ENCODE measurements at places on chromosomes 7 and 10. TPM values are rescaled to one million over a fixed set of nuclear protein-coding genes. Genes with fewer than 3 reads are reported as not detected.

PSD gene
- total RNA-seq, result 98.2 TPM

FOXI2 gene
- not detected for total RNA-seq

TMEM176A gene
- total RNA-seq, result 1.2 TPM

RTKN2 gene
- total RNA-seq, result 4.5 TPM

SLC26A4 gene
- total RNA-seq, result 4.1 TPM

TAX1BP1 gene
- total RNA-seq, result 76.6 TPM

MUC12 gene
- total RNA-seq, result 0.41 TPM

UTF1 gene
- total RNA-seq, result not detected

ASZ1 gene
- total RNA-seq, result not detected

FAM25G gene
- not detected for total RNA-seq

C10orf67 gene
- 0.41 TPM for total RNA-seq

DYNC1I1 gene
- total RNA-seq, result 157 TPM

SLC16A9 gene
- 8.2 TPM for total RNA-seq

UPK3B gene
- total RNA-seq, result not detected

CCDC146 gene
- 15.9 TPM for total RNA-seq

TNKS2 gene
- 92.5 TPM for total RNA-seq

AEBP1 gene
- total RNA-seq, result 4.1 TPM

PHKG1 gene
- total RNA-seq, result 3.7 TPM

LIPN gene
- total RNA-seq, result not detected

TMEM26 gene
- under 0.01 TPM for total RNA-seq

CLDN3 gene
- not detected for total RNA-seq

TLX1 gene
- not detected for total RNA-seq

MYL10 gene
- total RNA-seq, result not detected

DDC gene
- 0.82 TPM for total RNA-seq

PRPS1L1 gene
- total RNA-seq, result not detected

ADIRF gene
- 0.41 TPM for total RNA-seq

FOXP2 gene
- 20.0 TPM for total RNA-seq

HOXA9 gene
- not detected for total RNA-seq

HOGA1 gene
- 0.41 TPM for total RNA-seq
